NCI-H82 (cell line): ENCODE measurements at places on chromosomes 7 and 10.
A peak's percentile ranks its signal among the peaks of the same experiment; 100 is the strongest.

DNA sequence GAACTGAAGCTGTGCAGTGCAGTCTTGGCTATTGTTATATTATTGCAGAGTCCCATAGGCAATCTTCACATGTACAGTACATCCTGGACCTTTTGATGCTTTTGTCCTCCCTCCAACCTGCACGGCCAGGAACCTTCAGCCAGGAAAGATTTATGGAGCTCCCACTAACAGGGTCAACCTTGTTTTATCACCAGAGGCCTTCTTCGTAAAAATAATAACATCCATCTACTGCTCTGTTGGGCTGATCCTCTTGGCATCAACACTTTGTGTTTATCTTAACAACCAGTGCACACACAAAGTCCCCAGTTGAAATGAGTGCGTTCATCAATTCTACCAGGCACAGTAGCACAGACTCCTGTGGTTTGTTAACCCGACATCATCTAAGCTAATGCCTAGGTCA, 72.4 kb downstream of the AGMO start:
- no peak for DNase-seq

GRCh38 chr7:1248143-1248915, 15.7 kb downstream of the UNCX start:
- DNase-seq: no peak

- DNase-seq: no peak
These were observed 156.3 kb upstream of the C7orf33 start for GRCh38 chr7:148434181-148434757.

DNA sequence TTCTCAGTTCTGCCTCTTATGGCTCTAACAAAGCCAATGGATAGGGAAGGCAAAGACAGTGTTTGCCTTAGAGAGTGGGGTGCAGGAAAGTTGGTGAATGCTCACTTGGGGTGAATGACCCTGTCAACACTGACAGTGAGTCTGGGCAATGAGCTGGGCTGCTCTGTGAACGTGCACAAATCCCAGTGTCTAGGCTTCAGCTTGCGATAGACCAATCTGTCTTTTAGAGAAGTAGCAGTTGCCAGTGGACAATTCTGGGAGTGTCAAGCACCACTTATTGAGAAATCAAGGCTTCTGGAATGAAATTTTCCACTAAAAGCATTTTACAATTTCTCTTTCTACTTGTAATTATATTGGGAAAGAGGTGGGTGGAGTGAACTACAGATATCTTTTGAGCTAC, 141.4 kb downstream of the HERPUD2 start:
- peak; percentile 52 for DNase-seq

DNA sequence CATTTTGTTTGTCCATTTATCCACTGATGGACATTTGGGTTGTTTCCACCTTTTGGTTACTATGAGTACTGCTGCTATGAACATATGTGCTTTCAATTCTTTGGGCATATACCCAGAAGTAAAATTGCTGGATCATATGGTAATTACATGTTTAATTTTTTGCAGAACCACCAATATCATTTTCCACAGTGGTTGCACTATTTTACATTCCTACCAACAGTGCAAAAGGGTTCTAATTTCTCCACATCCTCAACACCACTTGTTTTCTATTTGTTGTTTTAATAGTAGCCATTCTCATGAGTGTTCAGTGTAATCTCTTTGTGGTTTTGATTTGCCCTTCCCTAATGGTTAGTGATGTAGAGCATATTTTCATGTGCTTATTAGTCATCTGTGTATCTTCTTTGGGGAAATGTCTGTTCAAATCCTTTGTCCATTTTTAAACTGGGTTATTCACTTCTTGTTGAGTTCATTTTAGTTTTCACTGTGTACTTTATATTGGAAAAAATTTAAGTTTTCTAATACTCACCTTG, 101.9 kb downstream of the HIBADH start:
- no peak for DNase-seq

- no peak for DNase-seq
These were observed 13.6 kb downstream of the GIMAP4 start for GRCh38 chr7:150580638-150581394.

- DNase-seq: no peak
These were observed 124.8 kb downstream of the CPED1 start for GRCh38 chr7:121113288-121113687.

- DNase-seq: no peak
These were observed 52.3 kb upstream of the KIAA1217 start for GRCh38 chr10:24156686-24157085.

DNA sequence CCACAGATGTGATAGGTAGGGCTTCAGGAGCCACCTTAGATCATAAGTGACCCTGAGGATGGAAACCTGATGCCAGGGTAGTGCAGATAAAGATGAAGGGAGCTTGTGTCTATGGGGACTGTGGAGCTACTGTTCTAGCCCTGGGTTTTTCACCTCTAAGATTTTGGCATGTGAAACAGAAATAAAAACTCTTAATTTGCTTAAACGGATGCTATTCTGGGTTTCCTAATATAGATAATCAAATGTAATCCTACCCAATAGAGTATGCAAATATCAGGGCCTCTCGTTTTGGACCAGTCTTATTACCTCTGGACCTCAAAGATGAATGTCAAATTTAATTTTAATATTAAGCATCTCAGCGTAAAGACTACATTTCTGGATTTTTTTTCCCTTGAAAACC, 49.3 kb downstream of the ABCB4 start:
- DNase-seq: no peak

DNA sequence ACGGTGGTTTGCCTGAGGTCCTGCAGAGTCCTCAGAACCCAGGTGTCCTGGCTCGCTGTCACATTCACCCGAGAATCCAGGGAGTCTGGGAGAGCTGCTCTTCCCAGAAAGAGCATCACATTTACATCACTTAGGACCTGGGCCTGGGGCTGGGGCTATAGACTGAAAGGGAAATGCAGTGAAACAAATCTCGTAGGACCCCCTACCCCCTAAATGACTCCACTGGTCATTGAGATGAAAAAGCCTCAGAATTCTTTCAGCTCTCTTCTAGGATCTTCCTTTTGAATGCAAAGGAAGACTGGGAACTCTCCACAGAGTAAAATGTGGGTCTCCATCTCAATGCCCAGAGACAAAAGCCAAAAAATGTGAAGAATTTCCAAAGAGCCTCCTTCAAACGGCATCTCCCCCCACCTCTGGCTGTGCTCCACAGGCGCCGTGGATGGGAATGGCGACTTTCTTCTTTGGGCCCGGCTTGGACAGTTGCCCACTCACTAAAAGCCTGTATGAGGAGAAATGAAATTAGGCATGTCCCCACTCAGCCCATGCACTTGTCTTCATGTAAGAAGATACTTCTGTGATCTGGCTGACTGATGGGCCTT, 49.0 kb upstream of the PODXL start:
- no peak for DNase-seq

- peak; percentile 78 for DNase-seq
These were observed 65.9 kb upstream of the CC2D2B start for GRCh38 chr10:95841661-95842498.

GRCh38 chr7:1095621-1096155, 7.8 kb downstream of the GPER1 start:
- no peak for DNase-seq

DNA sequence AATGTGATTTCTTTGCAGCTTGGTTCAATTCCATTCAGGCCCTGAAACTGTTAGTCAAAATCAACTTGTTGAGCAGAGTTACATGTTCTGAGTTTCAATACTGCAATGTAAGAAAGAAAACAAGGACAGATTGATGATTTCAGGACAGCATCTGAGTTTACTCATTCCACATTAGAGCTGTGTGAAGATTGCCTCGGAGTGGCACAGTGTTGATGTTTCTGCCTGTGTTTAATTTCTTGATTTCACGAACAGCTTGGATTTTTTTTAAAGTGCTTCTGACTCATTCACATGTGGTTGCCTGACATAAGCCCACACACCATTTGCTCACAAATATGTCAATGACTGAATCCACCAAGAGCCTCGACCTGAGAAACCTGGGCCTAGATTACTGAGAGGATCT, 101.2 kb upstream of the PARD3 start:
- no peak for DNase-seq

- no peak for DNase-seq
These were observed 4.1 kb downstream of the ZNF282 start for GRCh38 chr7:149199234-149199995.

DNA sequence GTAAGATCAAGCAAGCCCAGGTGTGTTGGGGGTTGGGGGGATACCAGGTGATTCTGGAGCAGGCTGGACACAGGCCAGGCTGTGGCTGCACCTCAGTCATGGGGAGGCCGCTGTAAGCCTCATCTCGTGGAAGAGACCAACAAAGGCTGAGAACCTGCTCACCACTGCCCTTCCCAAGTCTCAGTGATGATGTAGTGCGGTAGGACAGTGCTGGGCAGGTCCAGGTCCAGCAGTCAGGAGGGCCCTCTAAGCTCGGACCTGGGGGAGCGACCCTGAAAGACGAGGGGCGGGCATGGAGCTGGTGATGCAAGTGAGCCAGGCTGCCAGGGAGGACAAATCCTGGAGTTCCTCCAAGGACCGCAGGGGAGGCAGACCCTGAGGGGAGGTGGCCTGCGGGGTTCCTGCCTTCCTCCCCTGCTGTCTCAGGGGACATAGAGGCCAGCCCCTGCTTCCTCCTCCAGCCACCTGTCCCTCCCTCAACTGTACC, 3.3 kb upstream of the PWWP2B start:
- no peak for DNase-seq
